Activated T-cell treated with anti-CD3 and anti-CD28 coated beads for 24 hours (primary cell): ENCODE measurements at places on chromosomes 12 and 14.

- no peak for DNase-seq
Measured at GRCh38 chr12:52313461-52313860, 7.7 kb downstream of the KRT83 start.

DNA sequence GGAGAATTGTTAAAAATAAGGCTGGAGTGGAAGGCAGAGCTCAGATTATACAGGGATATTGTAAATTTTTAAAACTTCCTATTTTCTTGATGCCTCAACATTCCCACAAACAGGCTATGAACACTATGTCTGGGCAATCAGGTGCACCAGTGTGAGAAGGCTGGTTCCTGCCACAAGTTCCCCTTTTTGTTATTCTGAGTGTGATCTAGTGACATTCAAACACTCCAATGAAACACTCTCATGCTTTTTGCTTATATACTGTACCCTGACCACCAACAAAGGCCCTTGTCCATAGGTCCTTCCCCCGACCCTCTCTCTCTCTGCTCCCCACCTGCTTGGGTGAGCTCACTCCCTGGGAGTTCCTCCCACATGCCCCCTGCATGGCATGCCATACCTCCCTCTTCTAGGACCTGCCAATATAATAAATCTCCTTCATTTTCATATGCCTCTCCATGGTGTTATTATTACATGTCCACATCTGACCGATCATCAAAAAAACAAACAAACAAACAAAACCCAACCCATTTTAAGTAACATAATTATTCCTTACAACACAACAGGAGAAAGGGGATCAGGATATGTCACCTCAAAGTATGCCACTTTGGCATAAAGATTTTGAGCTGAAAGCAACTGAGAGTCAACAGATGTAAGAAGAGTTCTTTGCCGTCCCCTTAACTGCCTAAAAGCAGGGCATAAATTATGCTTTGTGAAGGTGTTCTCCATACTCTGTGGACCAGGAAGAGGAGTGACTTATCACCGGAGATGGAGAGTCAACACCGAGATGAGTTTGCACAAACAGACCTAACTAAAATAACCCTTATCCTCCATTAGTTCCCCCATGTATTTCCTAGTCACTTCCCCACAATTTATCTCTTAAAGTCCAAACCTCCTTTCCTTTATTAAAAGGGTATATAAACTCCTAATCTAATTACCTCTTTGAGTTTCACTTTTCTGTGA is 42.5 kb upstream of the CATSPERB start:
- DNase-seq, result no peak

GRCh38 chr14:103100281-103101121 is 6.0 kb downstream of the EXOC3L4 start:
- DNase-seq, result no peak

DNA sequence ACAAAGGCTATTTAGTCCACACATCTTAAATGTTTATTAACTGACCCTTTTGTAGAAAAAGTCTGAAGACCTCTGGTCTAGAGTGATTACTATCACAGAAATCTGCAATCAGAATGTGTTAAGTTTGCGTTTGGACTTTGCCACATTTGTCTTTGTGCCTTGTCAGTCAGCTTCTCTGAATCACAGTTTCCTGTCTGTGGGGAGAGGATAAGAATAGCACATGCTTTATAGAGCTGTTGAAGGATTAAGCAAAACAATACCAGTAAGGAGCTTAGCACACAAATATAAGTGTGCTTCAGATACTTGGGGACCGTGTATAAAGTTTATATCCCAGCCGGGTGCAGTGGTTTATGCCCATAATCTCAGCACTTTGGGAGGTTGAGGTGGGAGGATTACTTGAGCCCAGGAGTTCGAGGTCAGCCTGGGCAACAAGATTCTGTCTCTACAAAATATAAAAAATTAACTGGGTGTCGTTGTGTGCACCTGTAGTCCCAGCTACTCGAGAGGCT is 63.0 kb upstream of the BTG1 start:
- no peak for DNase-seq

DNA sequence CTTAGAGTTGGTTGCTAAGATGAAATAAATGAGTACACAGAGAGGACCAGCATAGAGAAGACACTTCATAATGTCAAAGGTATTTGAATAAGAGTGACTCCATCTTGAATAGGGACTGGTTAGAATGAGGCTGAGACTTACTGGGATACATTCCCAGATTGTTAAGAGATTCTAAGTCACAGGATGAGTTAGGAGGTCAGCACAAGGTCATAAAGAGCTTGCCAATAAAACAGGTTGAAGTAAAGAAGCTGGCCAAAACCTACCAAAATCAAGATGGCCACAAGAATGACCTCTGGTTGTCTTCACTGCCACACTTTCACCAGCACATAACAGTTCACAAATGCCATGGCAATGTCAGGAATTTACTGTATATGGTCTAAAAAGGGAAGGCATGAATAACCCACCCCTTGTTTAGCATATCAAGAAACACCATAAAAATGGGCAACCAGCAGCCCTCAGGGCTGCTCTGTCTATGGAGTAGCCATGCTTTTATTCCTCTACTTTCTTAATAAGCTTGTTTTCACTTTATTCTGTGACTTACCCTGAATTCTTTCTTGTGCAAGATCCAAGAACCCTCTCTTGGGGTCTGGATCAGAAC is 8.3 kb upstream of the SERPINA1 start:
- DNase-seq, result no peak

- DNase-seq, result no peak
Measured at GRCh38 chr14:22497671-22498093, 91.3 kb downstream of the DAD1 start.

- no peak for DNase-seq
Measured at GRCh38 chr14:28294834-28295440, 471.6 kb upstream of the FOXG1 start.

GRCh38 chr12:105748806-105749600 is 389.8 kb downstream of the NUAK1 start:
- no peak for DNase-seq

DNA sequence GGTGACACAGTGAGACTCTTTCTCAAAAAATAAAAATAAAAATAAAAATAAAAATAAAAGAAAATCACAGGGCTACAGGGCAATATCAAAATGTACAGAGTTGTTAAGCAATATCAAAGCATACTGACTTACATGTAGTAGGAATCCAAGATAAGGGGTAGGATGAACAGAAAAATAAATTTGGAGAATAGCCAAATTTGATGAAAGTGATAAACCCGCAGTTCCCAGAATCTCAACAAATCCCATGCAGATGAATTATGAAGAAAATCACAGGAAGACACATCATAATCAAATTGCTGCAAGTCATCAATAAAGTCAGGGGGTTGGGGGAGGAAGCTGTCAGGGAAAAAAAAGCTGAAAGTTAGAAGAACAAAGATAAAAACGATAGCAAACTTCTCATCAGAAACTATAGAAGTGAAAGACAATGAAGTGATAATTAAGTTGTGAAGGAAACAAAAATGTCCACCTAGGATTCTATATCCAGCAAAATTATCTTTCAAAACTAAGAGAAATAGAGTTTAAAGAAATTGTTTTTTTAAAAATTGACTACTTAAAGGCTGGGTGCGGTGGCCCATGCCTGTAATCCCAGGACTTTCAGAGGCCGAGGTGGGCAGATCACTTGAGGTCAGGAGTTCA is 15.4 kb downstream of the DDHD1 start:
- DNase-seq, result no peak
